RWPE2 (cell line): ENCODE measurements at places on chromosomes 3 and 15.

GRCh38 chr3:145017959-145018358, 1046.3 kb downstream of the DIPK2A start:
- DNase-seq = no peak

GRCh38 chr3:32398531-32398930, 6.9 kb downstream of the CMTM7 start:
- DNase-seq = no peak

- DNase-seq = no peak
Measured at GRCh38 chr15:36185845-36186244, 393.6 kb upstream of the CDIN1 start.

GRCh38 chr3:25781145-25781757, 2.0 kb downstream of the NGLY1 start:
- no peak for DNase-seq

DNA sequence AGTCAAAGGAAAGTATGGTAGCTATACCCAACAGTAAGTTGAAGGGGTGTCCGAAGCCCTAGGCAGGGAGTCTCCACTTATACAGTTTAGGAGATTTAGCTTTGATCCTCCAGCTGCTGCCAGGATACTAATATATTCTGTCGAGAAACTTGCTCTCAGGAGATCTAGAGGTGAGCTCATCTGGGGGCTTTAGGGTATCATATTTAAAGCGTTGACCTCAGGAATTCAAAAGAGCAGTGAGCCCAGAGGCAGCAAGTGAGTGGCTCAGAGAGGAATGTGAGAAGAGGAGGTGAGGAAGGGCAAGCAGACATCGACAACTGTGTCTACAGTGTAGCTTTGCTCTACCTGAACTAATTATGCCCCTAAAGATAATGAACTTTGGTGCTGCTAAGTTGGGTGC, 245.1 kb upstream of the LRTM1 start:
- no peak for DNase-seq

DNA sequence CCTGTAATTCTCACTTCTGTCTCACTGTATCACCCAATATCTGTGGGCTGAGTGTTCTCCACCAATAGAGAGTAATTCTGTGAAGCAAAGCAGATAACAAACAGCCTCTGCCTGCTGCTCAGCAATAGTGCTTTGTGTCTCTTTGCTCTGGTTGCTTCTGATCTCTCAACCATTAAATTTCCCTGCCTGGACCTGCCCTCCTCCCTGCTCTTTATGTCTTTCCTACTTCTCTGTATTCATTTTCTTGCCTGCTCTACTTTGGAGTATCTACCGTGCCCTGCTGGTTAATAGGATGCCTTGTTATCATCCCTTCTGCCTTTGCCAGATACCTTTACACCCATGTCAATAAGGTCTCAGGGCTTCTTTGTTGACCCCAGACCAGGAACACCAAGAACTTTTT, 102.9 kb upstream of the CGNL1 start:
- no peak for DNase-seq

- DNase-seq = no peak
Measured at GRCh38 chr3:157180262-157180661, 20.3 kb upstream of the CCNL1 start.

GRCh38 chr15:80607287-80607980, 87.7 kb upstream of the ABHD17C start:
- DNase-seq = no peak

GRCh38 chr15:40928821-40929659, at the start of gene DLL4:
DLL4 (plus strand) TSS chr15:40929340; CDS start chr15:40929669, 329 bp downstream.
- DNase-seq = peak; percentile 90

GRCh38 chr15:61336026-61336638, 107.0 kb upstream of the RORA start:
- DNase-seq = no peak

DNA sequence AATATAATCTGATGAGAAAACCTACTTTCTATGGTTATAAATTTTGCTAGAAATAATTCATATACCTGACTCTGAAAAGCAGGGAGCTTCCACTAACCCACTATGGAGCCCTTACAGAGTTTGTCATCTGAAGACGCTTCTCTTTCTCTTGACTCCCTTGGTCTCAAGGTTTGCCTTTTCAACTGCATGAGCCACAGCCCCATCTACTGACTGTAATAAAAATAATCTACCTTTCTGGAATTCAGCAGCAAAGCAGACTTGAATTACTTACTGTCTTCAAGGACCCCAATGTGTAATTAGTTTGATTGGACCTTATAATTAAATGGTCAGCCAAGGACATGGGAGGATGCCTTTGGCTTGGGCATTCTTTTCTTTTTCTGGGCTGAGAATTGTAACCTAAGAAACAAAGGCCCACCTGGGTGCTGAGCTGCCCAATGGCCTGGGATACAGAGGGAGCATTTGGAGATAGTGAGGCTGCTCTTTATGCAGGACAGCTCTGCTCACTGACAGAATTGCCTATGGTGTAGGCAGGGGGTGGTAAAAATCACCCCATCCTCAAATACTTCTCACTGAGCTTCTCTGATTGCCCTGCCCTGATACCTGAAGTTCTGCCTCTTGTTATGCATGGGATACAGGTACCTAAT, 178.6 kb upstream of the TRIM42 start:
- no peak for DNase-seq

GRCh38 chr15:101727186-101727585, 2.9 kb upstream of the TARS3 start:
- DNase-seq = no peak

GRCh38 chr3:109384164-109384563, 46.8 kb upstream of the DPPA4 start:
- no peak for DNase-seq

- no peak for DNase-seq
Measured at GRCh38 chr3:192805711-192806110, 78.4 kb upstream of the FGF12 start.

- DNase-seq = no peak
Measured at GRCh38 chr3:79902151-79902550, 134.4 kb upstream of the ROBO1 start.

DNA sequence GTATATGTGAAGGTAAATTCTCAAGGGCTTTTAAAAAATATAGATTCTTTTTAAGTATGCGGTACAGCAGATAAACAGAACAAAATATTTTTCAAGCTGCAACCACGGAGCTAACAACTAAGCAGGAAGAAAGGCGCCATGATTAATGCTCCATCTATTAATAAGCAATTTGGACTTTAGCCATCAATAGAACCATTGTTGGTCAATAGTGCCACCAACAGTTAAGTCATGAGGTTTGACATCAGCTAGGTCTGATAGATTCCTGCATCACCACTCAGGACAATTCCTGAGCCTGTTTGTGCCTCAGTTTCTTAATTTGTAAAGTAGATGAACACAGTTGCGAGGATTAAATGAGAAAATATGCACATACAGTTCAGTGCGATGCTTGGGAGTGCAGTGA, 65.1 kb upstream of the FAM3D start:
- no peak for DNase-seq

GRCh38 chr3:50146316-50146901, 8.7 kb upstream of the SEMA3F start:
- DNase-seq = no peak

- no peak for DNase-seq
Measured at GRCh38 chr3:196537319-196537984, 22.3 kb upstream of the SMCO1 start.

DNA sequence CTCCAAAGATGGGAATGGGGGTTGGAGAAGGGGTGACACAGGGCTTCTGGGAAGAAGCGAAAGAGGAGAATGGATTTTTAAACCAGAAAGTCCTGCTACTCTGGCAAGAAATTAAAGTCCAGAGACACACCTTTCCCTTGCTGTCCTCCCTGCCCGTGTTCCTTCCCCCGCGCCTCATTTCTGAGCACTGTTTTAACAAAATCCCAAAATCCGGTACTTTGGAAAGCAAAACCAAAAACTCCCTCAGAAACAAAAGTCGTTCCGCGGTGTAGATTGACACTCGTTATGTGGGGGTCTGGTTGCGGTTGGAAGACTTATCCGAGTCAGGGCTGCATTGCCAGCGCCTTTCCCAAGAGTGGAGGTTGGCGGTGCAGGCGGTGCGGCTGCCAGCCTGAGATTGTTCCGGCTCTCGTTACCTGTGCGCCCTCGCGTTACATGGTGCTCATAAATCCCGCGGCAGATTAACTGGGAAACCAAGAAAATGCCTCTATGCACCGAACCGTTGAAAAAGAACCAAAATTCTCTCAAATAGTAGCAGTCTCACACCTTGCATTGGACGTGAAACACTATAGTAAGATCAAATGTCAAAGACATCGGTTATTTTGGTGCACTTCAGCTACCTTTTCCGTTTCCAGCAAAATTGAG, 217.7 kb downstream of the MEIS2 start:
- no peak for DNase-seq

- no peak for DNase-seq
Measured at GRCh38 chr15:95644100-95644875, 686.2 kb upstream of the NR2F2 start.

- DNase-seq = no peak
Measured at GRCh38 chr3:78764634-78765033, 1003.2 kb downstream of the ROBO1 start.

- DNase-seq = no peak
Measured at GRCh38 chr15:98729446-98730042, 81.2 kb downstream of the IGF1R start.

GRCh38 chr3:167160781-167161180, 219.3 kb downstream of the ZBBX start:
- DNase-seq = no peak

DNA sequence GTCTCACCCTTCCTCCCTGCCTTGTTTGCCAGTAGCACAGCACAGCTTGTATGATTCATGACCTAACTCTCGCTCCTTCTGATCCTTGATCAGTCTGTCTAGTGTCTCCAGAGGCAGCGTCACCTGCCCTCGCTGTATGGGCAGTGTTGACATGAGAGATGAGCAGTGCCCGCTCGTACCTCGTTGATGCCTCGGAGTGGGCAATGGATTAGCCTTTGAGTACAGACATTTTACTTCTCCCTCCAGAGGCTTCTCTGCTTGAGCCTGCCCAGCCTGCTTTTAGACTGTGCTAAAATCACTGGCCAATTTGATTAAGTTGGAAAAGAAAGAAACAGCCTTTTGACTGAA, 569.0 kb downstream of the NTRK3 start:
- DNase-seq = no peak

DNA sequence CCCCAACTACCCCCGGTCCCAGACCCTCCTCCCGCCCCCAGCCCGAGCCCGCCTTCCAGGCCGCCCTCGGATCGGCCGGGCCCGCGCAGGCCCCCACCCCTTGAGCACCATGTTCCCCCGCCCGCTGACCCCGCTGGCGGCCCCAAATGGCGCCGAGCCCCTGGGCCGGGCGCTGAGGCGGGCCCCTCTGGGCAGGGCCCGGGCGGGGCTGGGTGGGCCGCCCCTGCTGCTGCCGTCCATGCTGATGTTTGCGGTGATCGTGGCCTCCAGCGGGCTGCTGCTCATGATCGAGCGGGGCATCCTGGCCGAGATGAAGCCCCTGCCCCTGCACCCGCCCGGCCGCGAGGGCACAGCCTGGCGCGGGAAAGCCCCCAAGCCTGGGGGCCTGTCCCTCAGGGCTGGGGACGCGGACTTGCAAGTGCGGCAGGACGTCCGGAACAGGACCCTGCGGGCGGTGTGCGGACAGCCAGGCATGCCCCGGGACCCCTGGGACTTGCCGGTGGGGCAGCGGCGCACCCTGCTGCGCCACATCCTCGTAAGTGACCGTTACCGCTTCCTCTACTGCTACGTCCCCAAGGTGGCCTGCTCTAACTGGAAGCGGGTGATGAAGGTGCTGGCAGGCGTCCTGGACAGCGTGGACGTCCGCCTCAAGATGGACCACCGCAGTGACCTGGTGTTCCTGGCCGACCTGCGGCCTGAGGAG, 472 bp downstream of the CHST14 start:
- DNase-seq = no peak

- DNase-seq = no peak
Measured at GRCh38 chr3:160697637-160698380, 20.8 kb downstream of the ARL14 start.

GRCh38 chr3:166902374-166902773, 477.7 kb downstream of the ZBBX start:
- no peak for DNase-seq

DNA sequence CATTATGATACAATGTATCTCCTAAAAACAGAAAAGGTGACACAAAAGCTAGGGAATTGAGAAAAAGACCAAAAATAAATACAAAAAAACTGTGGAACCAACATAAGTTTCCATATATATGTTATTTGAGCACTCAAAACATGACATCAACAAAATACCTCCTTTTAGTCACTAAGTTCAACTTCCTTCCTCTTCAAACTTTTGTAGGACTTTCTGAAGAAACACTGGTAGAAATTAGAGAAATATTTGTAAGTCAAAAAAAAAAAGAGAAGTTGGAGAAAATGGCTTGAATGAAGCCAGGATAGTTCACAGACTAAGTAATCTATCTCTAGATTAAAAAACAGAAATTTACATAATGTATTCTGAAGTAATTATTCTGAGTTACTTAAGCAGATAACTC, 208.4 kb upstream of the ALCAM start:
- no peak for DNase-seq

DNA sequence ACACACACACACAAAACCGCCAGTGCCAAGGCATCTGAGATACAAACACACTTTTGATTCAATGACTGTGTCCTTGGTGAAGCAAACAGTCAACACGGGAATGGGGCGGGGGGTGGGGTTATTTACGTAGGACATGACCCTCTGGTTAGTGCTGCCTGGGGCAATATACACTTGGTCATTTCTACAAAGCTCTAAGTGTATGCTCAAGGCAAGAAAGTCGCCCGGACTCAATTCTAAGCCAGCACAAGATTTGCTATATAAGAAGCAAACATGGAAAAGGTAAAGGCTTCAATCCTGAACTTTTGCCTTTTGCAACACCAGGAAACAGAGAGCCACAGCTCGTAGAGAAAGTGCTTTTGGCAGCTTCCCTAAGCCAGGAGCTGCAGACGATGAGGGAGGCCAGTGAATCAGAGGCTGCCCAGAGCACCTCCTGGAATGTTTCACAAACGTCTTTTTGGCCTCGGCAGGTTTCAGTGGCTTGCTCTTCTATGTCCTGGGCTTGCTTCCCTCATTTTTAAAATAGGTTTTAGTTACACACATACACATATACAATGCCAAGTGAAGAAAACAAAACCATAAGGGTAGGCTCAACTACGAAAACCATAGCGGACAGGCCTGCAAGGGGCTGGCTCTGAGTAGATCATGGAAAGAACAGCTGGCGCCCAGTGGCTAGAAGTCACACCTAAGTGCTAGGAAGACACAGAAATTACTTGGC, 73.6 kb downstream of the TM4SF4 start:
- DNase-seq = no peak

GRCh38 chr15:43253431-43254403, 13.0 kb downstream of the TGM5 start:
- DNase-seq = peak; percentile 86
